ENCODE measurements at places on chromosomes 3 and 15.

DNA sequence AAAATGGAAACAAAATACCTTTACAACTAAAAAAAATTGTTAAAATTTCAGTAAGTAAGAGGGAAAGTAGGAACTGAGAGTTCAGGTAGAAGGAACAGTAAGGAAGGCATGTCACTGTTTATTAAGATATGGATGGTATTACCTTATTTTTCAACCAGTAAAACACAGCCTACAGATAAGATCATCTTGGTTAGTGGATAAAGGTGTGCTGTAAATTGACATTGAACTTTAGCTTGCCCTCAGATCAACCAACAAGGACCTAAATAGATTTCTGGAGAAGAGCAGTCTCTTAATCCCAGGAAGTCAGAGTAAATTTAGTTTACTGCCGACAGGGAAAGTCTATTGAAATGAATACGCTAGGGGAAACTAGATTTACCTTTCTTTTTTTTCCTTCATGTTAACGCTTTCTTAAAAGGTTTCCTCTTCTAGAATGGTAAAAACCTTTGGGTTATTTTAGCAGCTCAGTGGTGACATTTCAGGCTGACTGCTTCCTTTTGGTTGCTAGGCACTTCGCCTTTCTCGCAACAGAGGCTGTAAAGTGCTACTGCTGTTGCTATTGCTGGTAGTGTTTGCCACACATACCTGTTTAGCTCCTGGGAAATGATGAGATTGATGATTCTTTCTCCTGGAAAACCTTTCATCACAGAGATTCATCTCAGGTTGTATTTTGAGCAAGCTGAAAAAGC is 12.9 kb downstream of the DZIP3 start:
- DNase-seq, result no peak

DNA sequence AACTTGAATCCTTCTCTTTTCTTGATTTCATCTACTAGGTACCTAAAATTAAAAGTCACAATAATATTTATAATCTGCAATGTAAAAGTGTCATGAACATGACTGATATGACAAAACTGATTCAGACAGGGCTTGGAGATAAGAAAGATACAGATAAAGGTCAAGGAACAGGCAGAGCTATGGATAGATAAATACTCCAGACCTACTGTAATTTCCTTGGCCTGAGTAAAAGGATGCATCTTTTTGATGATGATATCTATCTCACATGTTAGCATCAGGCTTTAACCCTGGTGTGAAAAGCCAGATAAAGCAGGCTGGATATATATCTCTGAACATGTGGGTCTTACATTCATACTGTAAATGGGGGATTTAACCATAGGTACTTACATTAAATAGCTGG is 108.1 kb downstream of the GADL1 start:
- no peak for DNase-seq

GRCh38 chr3:69454204-69454787 is 68.4 kb upstream of the FRMD4B start:
- no peak for DNase-seq

GRCh38 chr3:175726228-175726627 is 867.1 kb downstream of the NAALADL2 start:
- DNase-seq, result no peak

DNA sequence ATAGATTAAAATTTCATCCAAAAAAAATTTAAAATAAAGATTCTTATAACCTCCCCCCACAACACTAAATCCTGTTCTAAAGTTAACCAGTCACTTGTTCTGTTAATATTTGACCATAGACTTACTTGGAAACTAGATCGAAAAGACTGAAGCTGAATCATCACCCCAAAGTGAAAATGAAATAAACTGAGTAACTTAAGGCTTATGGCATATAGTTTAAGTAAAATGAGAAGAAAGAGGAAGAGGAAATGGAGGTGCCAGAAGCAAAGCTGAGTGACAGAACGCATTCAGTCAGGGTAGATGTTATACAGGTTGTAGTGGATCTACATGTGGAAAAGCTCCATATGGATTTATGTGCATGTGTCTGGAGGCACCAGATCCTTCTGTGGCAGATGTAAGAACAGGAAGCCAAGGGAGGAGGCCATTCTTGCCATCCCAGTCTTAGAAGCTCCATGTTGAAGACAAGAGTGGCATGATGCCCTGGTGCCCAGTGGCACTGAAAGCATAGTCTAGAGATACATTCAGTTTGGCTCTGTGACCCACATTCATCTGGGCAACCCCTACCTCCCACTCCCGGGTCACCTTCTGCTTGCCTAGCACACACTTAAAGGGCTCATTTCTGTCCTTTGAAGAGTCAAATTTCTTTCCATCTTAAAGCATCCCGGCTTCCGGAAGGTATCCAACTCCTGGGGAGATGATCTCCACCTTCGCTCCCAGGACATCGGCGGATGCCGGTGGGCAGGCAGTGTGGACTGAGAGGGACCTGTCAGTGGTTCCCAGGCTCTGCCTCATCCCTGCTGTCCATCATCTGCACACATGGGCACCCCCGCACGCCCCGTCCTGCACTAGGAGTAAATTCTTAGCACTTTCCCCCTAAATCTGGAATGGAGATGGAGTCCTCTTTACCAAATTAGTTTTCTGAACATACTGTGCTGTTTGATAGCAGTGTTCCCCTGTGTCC is 90.8 kb downstream of the NEO1 start:
- DNase-seq, result no peak

GRCh38 chr3:188326968-188327367 is 173.0 kb downstream of the LPP start:
- no peak for DNase-seq

- peak; percentile 64 for DNase-seq
Observed at GRCh38 chr15:31275331-31276262, 51.0 kb upstream of the KLF13 start.

DNA sequence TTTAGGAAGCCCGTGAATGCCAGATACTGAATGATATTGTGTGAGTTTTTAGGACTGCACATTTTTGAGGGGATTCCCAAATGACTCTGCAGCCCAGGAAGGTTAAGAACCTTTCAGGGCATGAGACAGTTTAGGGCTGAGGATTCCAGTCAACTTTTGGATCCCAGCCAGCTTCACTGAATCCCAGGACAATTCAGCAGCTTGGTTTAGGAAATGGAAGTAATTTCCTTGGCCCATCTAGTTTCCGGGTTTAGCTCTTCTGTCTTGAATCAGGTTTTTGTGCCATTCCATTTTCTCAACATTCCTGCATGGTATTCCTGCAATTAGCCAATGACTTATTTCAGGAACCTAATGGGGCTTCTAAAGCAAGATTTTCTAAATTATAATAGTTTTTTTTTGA is 253.9 kb downstream of the LSAMP start:
- no peak for DNase-seq

- DNase-seq, result no peak
Observed at GRCh38 chr3:108489776-108490175, 20.6 kb downstream of the MYH15 start.
